AG08395 (cell line): ENCODE measurements at places on chromosomes 3 and 15.

DNA sequence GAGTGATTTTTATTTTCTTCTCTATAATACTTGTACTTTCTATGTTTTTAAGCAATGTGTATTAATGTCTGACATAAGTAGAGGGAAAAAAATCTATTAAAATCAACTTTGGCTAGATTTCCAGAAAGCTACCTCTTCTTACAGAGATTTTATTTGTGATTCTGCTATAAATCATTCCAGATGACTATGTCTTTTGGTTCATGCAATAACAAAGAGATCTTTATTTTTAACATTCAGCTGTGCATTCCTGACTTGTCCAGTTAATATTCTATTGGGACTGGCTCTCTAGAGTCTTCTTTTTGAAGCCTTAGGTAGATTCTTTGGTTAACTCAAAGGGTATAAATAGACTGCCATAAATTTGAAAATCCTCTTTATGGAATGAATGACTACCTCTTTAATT is 74.3 kb upstream of the ARPP21 start:
- DNase-seq = no peak

DNA sequence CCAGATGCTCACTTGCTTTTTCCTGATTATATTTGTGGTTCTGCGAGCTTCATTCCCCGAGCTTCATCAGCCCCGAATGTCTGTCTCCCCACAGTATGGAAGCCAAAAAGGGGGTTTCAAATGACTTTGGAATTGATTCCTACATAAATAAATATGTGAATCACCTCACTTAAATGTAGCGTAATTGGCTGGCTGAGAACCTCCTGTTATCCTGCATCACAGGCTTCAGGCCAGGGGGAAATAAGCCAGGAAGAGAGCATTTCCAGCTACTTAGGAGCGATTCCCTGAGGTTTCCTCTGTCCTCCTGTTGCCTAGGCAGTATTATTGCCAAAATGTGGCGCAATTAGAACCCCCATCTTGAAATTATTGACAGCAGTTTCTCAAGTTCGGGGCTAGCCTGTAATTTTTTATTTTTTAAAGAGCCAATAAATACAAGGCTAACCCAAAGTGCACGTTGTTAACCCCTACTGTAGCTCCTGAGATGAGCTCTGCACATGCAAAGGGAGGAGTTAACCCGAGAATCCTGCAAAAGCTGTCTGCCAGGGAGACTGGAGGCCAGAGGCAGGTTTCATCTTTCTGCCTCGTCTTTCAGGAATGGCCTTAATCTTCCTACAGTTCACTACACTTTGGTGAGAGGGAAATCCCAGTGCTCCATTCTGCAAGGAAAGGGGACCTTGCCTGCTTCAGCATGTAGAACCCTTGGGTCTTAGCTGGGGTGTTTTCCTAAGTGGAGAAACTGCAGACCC is 148.2 kb downstream of the ADAMTS9 start:
- peak; percentile 81 for DNase-seq

DNA sequence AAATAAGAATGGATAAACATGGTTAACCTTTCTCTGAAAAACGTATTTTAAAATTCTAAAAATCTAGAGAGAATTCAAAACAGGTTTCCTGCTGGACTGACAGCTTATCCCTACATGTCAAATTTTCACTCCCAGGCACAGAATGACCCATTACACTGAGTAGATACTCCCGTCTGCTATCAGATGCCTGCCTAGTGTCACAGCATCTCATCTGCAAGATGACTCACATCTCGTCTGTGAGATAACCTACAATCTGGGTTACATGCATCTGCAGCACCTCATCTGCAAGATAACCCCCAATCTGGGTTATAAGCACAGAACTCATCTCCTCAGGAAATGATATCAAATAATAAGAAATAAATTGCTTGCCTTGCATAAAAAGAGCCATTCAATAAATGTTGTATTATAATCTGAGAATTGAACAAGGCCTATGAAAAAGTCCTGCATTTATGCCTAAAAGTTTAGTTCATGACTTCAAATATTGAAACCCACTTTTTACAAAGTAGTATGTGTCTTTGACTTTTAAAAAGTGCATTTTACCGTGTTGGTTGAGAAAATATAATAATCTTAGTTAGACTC is 188.3 kb upstream of the THBS1 start:
- no peak for DNase-seq

DNA sequence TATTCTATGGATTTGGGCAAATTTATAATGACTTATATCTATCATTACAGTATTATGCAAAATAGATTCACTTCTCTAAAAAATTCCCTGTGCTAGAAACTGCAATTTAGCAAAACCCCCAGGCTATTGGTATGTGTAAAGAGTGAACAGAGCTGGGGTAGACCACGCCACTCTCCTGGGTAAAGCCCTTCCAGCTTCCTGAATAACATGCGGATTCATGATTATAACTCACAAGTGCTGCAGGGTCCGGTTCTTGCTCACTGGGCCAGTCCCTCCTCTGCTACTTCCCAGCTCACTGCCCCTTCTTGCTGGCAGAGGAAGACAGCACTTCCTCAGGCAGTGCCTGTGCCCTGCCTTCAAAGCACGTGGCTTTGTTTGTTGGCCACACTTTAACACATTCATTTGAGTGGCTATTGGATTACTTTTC is 4.1 kb downstream of the CD80 start:
- DNase-seq = no peak

DNA sequence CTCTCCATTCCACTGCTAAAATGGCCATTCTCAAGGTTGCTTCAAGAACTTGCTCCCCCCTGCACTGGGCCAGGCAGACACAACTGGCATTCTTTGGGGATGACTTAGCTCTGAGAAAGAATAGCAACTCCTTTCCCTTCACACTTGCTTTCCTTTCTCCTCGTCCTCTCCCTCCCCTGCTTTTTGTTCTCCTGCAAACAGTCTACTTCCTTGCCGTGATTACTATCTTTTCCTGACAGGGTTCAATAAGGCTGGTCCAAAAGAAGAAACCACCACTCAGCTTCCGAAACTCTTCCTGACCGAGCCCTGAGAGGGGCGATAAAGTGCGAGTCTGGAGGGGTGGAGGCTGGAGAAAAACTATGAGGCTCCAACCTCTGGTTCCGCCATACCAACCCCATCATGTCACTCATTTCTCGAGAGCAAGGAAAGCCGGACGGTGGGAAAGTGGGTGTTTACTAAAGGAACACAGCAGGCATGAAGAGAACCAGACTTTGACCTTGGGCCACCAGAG is 5.0 kb downstream of the AMOTL2 start:
- no peak for DNase-seq

GRCh38 chr3:194196876-194197275 is 60.9 kb downstream of the HES1 start:
- no peak for DNase-seq

DNA sequence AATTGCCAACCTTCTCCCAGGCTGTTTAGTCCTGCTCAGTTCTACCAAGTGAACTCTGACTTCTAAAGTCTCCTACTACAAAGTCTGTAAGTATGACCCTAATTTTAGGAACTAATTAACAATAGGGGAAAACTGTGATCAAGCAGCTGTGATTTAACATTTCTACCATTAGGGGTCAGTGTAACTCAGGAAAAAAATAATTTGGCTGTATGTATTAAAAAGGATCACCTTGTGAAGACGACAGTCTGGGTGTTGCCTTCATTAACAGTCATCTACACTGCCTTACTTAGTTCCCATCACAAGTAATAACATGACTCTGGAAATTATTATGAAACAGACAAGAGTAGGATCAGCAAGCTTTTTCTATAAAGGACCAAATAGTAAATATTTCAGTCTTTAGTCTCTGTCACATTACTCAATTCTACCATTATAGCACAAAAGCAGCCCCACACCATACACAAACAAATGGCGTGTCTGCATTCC is 4.2 kb upstream of the NPHP3 start:
- DNase-seq = peak; percentile 19

GRCh38 chr3:7190095-7190494 is 329.2 kb downstream of the GRM7 start:
- no peak for DNase-seq

GRCh38 chr3:39529577-39529976 is 62.1 kb downstream of the MOBP start:
- no peak for DNase-seq
